ENCODE measurements at places on chromosomes 1 and 21.

DNA sequence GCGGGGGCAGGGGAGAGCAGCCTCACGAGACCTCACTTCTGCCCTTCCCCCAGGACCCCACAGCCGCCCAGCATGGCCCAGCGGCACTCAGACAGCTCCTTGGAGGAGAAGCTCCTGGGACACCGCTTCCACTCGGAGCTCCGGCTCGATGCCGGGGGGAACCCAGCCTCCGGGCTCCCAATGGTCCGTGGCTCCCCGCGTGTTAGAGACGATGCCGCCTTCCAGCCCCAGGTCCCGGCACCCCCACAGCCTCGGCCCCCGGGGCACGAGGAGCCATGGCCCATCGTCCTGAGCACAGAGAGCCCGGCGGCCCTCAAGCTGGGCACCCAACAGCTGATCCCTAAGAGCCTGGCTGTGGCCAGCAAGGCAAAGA, 8.5 kb downstream of the ARHGEF16 start:
- no peak for DNase-seq

DNA sequence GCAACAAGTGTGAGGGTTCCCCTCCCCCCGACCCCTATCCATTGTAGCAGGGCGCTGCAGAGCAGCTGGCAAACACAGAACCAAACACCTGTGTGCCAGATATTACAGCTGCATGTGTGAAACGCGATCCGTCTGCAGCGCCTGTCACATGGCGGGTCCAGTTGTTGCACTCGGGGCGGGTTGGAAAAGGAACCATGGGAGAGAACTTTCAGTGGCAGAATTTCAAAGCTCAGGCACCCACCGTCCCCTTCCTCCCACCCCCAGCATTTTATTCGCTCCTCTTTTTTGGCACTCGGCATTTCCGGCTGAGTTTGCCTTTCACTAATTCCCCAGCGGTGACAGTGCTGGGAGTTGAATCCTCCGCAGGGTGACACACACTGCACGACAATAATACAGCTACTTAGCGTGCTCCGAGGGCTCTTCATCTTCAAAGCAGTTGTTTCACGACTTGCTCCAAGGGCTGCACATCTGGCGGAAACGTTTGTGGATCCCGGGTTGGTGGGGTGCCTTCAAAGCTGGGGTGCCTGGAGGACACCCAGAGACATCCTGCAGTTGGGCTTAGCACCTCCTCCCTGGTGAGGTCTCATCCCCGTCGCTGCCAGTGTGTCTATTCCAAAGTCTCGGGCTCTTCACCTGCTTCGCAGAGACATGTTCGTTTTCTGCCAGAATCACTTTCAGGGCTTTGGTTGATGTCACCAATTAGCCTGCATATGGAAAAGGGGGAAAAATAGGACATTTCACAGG, 180.7 kb downstream of the ZBTB18 start:
- DNase-seq: no peak

- no peak for DNase-seq
Measured at GRCh38 chr1:42195841-42196240, 31.3 kb upstream of the GUCA2A start.

DNA sequence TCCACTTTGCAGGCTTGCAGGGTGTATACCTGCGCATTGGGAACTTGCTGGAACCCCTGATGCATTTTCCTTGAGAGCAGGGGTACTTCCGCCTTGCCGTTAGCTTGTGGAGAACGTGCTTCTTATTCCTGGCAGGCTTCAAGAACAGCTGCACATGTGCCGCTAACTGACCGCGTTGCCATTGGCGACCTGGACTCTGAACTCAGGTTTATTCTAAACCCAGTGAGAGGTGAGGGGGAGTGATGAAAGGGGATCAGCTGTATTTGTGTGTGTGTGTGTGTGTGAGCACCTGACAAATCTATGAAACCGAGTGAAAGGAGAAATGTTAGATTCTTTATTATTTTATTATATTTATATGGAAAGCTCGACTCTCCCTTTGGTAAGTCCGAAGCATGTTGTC, 128.6 kb downstream of the HUNK start:
- DNase-seq: no peak

DNA sequence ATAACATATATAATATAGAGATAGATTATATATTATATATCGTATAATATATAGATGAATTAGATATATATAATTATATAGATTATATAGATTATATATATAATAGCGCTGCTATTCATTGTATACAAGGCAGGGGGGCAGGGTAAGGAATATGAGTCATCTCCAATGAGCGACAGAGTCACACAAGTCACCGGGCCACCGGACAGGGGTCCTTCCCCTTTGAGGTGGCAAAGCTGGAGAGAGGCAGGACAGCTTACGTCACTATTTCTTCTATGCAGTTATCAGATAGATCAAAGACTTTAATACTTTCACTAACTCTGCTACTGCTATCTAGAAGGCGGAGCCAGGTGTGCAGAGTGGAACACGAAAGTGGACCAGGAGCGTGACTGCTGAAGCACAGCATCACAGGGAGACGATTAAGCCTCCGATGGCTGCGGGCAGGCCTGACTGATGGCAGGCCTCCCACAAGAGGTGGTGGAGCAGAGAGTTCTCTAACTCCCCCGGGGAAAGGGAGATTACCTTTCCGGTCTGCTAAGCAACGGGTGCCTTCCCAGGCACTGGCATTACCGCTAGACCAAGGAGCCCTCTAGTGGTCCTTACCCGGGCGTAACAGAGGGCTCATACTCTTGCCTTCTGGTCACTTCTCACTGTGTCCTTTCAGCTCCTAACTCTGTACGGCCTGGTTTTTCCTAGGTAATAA, 2154.7 kb downstream of the MRPL39 start:
- DNase-seq: no peak

GRCh38 chr1:187275985-187276575, 447.3 kb downstream of the PLA2G4A start:
- DNase-seq: no peak

GRCh38 chr1:208178091-208178529, 66.1 kb downstream of the PLXNA2 start:
- no peak for DNase-seq

DNA sequence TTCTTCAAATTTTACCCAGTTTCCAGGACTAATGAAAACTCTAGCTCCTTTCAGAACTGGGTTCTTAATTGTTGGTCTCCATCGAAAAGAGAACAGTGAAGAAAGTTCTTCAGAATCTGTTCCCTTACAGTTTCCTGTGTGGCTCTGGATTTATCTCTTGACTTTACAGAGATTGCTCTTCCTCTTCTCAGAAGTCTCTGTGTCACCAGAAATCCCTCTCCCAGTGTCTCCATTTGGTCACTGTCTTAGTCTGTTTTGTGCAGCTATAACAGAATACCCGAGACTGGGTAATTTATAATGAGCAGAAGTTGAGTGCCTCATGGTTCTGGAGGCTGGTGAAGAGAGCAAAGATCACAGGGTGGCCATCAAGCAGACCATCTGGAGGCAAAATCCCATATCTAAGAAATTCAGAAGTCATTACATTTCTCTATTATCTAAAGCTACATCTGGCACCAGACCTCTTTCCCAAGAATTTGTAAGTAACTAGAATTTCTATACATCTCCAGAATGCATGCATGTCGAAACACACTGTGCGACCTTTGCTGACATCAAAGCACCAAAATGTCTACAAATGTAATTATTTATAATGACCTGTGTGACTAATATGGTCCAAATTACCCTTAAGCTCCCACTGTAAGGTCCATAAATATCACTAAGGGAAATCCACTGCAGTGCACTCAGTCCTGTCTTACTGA, 65.4 kb upstream of the KRTAP19-8 start:
- DNase-seq: peak; percentile 29

- DNase-seq: no peak
Measured at GRCh38 chr1:67333603-67334002, 25.9 kb downstream of the IL12RB2 start.

- no peak for DNase-seq
Measured at GRCh38 chr1:5109633-5110032, 455.2 kb downstream of the AJAP1 start.

DNA sequence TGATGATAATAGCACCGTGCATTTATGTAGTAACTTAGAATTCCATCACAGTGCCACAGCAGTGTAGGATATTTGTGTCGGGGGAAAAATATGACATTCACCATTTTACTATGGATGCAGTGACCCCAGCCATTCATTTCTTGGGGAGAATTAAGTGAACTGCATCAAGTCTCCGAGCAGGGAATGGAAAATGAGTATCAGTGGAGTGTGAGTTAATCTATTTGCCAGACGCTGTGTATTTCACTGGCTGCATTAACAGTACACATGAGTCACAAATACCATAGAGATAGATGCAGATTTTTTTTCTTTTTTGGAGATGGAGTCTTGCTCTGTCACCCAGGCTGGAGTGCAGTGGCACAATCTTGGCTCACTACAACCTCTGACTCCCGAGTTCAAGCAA, 33.8 kb upstream of the SLC45A1 start:
- DNase-seq: no peak

GRCh38 chr1:12677565-12677964, 33.7 kb downstream of the AADACL4 start:
- DNase-seq: no peak

- DNase-seq: no peak
Measured at GRCh38 chr1:85417017-85417416, 47.9 kb downstream of the DDAH1 start.

DNA sequence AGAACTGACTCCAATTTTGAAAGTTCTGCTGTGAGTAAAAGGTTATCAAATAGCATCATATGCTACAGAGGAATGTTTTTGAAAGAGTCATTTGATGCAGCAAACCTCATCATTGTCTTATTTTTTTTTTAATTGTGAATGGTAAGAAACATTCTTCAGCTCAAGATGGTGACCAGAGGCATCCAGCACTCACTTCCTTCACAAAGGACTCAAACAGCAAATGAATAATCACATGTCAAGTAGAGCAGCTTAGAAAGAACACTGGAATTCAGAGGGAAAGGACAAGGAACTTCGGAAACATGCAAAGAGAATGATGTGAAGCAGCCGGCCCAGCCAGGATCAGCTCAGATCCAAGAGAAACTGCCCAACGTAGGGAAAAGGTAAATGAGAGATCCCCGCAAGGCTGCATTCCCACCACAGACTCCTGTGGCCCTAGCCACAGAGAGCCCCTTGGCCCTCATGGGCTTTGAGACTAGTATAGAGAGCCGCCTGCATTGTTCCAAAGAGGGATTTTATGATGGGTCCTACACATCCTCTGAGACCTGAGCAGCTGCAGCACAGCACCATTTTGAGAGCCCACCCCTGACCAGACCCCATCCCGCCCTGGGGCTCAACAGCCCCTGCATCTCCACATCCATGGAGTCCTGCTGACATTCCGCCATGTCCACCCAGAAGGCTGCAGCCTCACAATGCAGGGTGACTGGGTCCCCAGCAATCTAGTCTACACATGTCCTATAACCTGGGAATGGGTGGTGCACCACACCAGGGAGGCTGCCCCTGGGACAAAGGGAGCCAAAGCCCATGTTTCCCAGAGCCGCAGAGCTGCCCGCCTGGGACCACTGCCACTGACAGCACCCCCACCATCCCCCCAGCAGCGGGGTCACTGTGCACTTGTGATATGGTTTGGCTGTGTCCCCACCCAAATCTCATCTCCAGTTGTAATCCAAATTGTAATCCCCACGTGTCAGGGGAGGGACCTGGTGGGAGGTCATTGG, 21.2 kb upstream of the UTS2 start:
- no peak for DNase-seq

Measured in inflammatory macrophage treated with lipopolysaccharide for 1 hour (primary cell).